ENCODE measurements at places on chromosomes 6 and 20.

DNA sequence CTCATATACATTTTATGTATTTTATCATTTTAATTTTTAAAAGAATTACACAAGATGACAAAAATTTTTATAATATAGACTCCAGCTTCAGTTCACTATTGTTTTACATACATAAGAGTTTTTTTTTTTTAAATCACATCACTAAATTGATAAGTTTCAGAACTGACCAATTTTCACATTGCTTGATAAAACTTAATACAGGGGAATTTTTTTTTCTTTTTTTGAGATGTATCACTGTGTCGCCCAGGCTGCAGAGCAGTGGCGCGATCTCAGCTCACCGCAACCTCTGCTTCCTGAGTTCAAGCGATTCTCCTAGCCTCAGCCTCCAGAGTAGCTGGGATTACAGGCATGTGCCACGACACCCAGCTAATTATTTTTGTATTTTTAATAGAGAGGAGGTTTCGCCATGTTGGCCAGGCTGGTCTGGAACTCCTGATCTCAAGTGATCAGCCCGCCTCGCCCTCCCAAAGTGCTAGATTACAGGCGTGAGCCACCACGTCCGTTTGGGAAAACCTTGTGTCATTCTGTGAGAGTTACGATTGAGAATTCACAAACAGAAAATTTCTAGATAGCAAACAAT is 36.6 kb upstream of the BTN3A2 start:
- DNase-seq = no peak

- DNase-seq = no peak
Measured at GRCh38 chr20:58498470-58499068, 16.6 kb downstream of the APCDD1L start.

DNA sequence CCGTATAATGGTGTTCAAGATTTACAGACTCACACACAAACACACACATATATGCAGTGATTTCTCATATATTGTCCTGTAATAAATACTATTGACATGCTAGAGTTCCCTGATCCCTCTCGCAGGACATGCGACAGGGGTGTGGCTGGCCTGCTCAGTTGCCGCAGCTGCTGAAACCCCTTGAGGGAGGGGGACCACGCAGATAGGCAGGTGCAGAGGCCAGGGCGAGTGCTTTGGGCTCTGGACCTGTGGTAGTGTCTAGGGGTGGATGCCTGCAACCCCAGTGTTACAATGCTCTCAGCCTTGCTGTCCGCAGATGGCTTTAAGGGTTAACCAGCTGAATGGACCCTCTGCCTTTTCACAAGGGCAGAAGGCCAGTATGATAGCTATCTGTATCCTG is 706.2 kb downstream of the EYS start:
- no peak for DNase-seq

DNA sequence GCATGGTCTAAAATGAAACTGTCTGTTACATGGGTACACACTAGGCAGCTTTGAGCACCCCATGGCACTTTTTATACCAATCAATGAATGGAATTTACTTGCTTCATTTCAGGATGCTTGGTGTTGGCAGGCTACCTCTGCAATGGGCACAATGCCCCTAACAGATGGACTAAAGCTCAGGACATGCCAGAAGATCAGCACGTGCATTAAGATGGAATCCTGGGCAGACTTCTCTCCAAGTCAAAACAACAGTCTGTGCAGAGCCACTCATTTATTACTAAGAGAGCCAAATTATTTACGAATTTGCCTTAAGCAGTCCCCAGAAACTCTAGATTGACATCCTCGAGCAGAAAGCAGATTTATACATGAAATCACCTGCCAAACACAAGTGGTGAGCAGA is 55.8 kb upstream of the SCML4 start:
- DNase-seq = no peak

- DNase-seq = no peak
Measured at GRCh38 chr6:66814156-66814555, 1107.1 kb upstream of the EYS start.

GRCh38 chr6:113094779-113095178 is 747.6 kb downstream of the RFPL4B start:
- DNase-seq = peak; percentile 22

DNA sequence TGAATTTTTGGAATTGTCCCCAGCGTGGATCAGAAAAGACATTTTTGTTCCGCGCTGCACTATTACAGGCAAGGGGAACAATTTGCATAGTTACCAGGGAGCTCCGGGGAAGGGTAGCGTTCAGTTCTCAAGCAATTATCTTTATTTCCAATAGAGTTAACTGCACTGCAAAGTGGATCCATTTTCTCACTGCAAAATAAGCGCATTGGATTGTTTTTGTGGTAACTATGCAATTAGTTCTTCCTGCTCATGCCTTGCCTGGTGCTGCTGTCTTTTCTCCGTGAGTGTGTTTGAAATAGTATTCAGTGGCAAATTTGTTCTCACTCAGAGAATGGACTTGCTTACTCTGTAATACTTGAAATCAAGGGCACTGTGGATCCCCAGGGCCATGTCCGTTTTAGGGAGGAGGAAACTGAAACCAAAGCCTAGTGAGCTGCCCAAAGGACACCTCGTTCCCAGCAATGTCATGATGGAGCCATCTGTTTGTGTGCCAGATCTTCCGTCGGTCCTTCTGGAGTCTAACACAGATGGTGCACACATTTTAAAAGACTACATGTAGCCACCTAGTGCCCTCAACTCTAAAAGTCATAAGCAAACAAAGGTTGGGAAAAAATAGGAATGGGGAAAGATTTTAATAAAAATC is 7.4 kb upstream of the PCK1 start:
- no peak for DNase-seq

DNA sequence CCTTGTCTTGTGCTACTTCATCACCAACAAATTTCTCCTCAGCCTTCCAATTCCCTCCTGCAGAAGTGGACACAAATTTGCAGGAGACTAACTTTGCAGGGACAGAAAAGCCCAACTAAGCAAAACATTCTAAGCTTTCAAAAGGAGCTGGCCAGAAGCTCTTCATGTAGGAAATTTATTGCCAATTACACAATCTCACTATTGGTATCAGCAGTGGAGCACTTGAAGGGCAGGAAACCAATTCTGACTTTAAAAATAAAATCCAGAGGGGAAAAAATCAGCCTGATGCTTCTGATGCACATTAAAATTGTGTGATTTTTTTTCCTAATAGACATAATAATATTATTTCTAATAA is 193.3 kb downstream of the LY86 start:
- no peak for DNase-seq

DNA sequence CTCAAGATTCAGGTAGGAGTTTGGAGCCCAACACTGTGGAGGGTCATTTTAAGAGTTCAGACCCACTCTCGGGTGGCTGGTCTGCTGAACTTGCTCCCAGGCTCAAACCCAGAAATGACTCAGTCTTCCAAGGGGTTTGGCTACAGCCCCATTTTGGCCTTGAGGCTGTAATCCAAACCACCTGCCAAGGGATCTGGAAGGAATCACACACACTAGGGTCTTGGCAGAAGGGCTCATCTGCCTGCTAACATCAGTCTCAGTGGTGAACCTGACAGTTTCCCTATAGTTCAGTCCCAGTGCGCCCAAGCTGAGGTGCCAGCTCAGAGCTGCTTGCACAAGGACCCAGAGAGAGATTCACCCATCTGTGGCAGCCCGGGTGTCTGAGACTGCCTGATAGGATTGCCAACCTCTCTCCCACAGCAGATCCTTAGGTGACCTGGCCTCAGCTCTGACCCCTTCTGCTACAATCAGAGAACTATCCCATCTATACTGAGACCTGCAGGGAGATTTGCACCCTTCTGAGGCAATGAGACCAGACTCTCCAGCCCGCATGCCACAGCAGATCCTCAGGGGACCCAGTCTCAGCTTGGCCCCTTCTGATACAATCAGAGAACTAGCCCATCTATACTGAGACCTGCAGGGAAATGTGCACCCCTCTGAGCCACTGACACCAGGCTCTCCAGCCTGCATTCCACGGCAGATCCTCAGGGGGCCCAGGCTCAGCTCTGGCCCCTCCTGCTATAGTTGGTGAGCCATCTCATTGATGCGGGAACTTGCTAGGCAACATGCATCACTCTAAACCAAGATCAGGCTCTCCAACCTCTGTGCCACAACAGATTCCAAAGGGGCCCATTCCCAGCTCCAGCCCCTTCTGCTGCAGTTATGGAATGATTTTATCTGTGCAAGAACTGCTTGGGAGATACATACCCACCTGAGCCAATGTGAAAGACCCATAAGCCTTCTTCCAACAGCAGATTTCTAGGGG is 48.2 kb downstream of the THBS2 start:
- DNase-seq = peak; percentile 79

DNA sequence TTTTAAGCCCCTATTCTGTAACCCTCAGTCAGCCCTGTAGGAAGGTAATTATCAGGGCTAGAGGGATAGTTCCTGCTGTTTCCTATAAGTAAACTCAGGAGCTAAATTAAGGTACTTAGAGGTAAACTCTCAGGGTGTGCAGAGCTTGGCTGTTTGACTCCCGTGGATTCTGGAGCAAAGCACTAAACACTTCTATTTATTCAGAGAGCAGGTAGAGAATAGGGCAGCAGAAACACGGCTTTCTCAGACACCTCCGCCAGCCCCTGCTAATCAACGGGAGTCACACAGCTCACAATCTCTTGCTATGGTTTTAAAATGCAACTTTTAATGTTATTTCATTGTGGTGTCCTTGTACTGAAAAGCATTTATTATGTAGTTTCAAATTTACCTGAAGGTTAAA is 21.8 kb downstream of the PRKN start:
- DNase-seq = no peak

- no peak for DNase-seq
Measured at GRCh38 chr6:150072201-150072600, 3.3 kb upstream of the ULBP3 start.

DNA sequence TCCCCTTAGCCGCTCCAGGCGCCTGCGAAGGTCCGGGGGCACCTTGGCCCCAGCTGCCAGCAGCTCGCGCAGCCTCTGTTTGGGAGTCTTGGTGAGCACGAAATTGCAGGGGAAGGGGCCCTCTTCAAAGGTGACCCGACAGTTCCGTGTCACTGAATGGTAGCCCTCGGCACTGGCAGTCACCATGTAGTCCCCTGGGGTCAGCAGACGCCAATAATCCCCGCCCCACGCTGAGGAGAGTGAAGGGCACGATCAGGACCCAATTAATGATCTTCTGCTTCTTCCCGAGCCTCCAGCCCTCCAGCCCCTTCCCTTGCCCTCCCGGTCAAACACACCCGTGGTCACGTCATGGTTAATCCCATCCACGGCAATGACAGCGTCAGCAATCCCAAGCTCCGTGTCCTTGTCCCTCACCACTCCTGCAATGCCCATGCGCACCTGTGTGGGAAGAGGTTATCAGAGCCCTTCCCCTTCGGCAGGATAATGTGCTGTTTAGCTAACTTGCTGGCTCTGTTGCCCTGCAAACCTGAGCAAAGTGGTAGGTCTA is 6.2 kb downstream of the CPXM1 start:
- DNase-seq = no peak

GRCh38 chr6:163857421-163857820 is 442.9 kb downstream of the QKI start:
- no peak for DNase-seq

GRCh38 chr6:47455533-47456209 is 21.9 kb upstream of the CD2AP start:
- DNase-seq = no peak

GRCh38 chr20:59157961-59158541 is 5.6 kb upstream of the ZNF831 start:
- DNase-seq = no peak

- no peak for DNase-seq
Measured at GRCh38 chr6:3323148-3323547, 64.4 kb downstream of the PSMG4 start.

DNA sequence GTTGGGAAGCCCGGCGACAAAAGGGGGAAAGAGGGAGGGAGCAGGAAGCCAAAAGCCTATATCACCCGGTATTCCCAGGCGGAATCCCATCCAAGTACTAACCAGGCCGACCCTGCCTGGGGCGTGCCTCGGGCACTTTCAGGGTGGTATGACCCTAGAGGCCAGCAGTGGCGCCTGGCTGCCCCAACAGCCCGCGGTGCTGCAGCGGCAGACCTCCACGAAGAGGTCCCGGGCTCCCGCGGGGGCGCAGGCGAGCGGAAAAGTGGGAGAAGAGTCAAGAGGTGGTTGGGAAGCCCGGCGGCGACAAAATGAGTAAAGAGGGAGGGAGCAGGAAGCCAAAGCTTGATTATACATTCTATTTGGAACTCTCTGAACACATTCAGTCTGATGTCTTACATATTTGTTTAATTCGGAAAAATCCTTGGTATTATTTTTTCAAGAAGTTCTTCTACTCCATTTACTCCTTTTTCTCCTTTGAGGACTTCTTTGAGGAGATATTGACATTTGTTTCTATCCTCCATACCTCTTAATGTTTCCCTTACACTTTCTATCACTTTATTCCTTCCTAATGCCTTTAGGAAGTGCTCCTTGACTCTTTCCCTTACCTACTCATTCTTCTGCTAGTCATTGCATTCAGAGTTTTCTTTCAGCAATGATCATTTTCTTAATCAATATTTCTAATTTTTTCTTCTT is 11.5 kb downstream of the TREML4 start:
- DNase-seq = no peak

DNA sequence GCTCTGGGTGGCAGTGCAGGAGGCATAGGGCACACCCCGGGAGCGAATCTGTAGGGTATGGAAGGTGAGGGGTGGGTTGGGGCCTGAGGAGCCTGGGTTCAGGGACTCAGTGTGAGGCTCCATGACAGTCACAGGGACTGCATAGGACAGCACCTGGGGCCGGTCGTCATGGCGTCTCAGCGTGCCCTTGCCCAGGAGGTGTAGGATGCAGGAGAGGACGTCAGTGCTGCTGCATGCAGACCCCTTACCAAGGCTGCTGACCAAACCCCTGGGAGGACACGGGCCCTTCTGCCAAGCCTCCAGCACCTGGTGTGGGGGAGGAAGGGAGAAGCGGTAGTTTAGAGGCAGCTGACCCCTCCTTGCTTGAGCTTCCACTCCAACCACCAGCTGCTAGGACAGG is 15.9 kb downstream of the CUL7 start:
- DNase-seq = no peak
